Left ventricle myocardium inferior (tissue), 1 donor: ENCODE measurements at places on chromosomes 2 and 18. TPM values are rescaled to one million over a fixed set of nuclear protein-coding genes. Genes with fewer than 3 reads are reported as not detected.

- no peak overlapping the region for H3K4me3 ChIP-seq
- DNase-seq, result no peak
- peak overlapping the region; percentile 70 for H3K27ac ChIP-seq
- no peaks in the 10 kb centered on the region for H3K27me3 ChIP-seq
- no peaks in the 10 kb centered on the region for H3K36me3 ChIP-seq
- H3K4me1 ChIP-seq, result peaks cover 17% of the 10 kb centered on the region
Measured at GRCh38 chr2:60047347-60047746, 506.1 kb downstream of the BCL11A start.

- H3K27me3 ChIP-seq, result no peaks in the 10 kb centered on the region
- no peak overlapping the region for H3K4me3 ChIP-seq
- no peaks in the 10 kb centered on the region for H3K36me3 ChIP-seq
Measured at GRCh38 chr2:22536133-22536532, 848.8 kb upstream of the KLHL29 start.

- H3K27ac ChIP-seq, result no peak overlapping the region
- H3K4me1 ChIP-seq, result no peaks in the 10 kb centered on the region
- H3K27me3 ChIP-seq, result peaks cover 36% of the 10 kb centered on the region
- H3K36me3 ChIP-seq, result no peaks in the 10 kb centered on the region
- DNase-seq, result no peak
- H3K4me3 ChIP-seq, result no peak overlapping the region
Measured at GRCh38 chr2:240206630-240207029, 66.2 kb upstream of the OTOS start.

DNA sequence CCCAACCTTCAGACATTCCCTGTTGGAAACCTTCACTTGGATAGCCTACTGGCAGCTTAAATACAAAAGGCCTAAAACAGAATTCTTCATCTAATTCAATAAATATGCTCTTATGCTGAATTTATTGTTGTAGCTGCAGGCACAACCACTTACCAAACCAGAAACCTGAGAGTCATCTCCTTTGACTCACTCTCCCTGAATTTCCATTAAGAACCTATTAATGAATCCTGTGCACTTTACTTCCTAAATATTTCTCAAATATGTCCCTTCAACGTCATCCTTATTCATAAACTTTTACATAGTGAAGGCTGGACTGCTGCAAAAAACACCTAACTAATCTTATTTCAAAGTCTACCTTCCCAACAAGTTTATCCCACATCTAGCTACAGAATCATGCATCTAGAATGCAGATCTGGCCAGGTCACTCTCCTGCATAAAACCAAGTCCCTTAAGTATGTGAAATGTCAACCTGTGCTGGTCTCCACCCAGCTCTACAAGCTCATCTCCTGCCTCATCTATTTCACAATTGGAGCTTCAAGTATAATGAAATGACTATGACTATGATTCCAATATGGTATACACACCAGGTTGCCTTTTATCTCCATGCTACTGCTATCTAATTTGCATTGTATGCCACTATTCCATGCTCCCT, 354.2 kb downstream of the ZEB2 start:
- H3K4me1 ChIP-seq, result no peaks in the 10 kb centered on the region
- H3K4me3 ChIP-seq, result no peak overlapping the region
- H3K27me3 ChIP-seq, result no peaks in the 10 kb centered on the region
- no peak for DNase-seq
- no peaks in the 10 kb centered on the region for H3K36me3 ChIP-seq

- no peak for DNase-seq
- no peaks in the 10 kb centered on the region for H3K4me1 ChIP-seq
- H3K36me3 ChIP-seq, result no peaks in the 10 kb centered on the region
Measured at GRCh38 chr2:146978577-146979555, 866.0 kb upstream of the ACVR2A start.

RAMP1 gene
- 168 TPM for total RNA-seq

RPRM gene
- not detected for total RNA-seq
